ENCODE measurements at places on chromosomes 7 and 10. TPM values are rescaled to one million over a fixed set of nuclear protein-coding genes. Genes with fewer than 3 reads are reported as not detected.
A peak's percentile ranks its signal among the peaks of the same experiment; 100 is the strongest.

EPDR1 gene
- total RNA-seq = 40.1 TPM

SYT15B gene
- under 0.01 TPM for total RNA-seq

PVRIG gene
- total RNA-seq = 0.54 TPM

DNA sequence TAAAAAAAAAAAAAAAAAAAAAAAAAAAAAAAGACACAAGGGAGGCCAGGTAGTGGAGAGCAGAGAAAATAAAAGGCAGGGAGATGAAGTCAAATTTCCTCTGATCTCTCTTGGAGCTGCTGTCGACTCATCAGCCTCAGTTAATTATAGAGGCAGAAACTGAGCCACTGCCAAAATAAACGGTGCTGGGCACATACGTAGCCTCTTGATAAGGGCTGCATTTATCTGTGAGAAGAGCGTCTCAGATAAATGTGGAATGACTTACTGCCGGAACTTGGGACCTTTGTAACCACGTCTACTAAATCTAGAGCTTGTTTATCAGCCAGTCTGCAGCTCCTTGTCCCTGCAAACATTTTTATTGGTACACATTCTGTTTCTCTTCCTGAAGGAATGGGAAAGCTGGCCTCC is 162.3 kb downstream of the BAMBI start:
- peak; percentile 10 for DNase-seq

DNA sequence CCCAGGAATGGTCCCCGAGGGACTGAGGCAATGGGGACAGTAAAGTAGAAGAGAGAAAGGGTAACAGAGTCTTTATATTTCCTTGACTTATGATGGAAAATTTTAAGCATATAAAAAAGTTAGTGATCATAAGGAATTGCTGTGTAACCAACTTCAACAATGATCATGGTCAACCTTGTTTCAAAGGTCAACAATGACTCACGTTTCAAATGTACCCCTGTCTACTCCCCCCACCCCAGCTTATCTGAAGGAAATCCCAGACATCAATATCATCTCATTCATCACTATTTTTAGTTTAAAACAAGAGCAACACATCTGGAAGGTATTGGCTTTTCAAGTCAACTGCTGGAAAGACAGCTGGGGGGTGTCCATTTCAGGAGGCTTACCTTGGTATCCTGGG is 92.9 kb downstream of the SMURF1 start:
- no peak for DNase-seq

DNA sequence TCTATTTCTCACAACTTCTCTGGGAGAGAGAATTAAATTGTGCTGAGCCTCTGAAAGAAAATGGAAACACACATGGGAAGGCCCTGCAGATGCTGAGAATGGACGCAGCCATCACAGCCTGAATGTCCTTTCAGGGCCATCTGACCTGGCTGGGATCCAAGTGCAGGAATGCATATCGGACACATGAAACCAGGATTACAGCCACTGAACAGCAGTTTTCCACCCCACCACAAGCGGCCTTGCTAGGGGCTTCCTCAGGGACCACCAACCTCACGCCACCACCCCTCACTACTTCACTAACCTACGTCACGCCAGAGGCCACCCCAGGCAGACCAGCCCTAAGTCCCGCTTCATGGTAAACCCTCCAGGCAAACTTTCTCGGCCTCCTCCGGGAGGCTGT is 103.3 kb downstream of the DIP2C start:
- no peak for DNase-seq

- no peak for DNase-seq
These were observed 190.1 kb upstream of the GDF10 start for GRCh38 chr10:47109906-47110305.

Measured in hematopoietic multipotent progenitor cell (in vitro differentiated cells).